ENCODE measurements at places on chromosomes 5 and 9.

- DNase-seq = no peak
These were observed 416.1 kb downstream of the PSAT1 start for GRCh38 chr9:78712903-78713613.

DNA sequence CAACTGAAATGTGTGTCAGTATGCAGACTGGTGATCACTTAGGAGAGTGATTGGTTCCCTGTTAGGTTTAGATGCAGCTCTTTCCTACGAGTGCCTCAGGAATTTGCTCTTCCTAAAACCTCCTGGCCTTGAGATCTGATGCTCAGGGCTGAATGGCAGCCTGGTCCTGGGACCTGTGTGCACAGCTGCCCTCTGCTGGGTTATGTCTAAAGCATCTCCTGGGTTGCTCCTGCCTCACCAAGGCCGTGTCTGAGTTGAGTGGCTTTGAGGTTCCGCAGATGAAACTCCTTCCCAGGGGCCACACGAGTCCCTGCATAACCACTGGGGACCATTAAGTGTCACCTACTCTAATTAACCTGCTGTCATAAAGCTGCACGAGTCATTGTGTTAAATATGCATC is 59.5 kb downstream of the MVB12B start:
- no peak for DNase-seq

DNA sequence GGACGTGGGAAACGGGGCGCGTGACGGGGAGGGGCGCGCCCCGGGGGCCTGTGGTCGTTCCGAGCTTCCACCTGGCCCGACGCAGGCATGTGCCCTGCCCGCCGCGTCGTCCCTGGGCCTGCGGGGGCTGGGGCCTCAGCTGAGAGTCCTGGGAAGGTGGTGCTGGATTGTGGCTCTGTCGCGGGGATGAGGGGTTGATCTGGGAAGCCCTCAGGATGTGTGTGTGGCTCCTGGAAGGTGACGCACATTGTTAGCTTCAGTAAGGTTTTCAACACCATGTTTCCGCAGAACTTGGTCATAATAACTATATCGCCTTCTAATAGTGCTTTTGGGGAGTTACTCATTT is 589.1 kb downstream of the MTRR start:
- peak; percentile 11 for DNase-seq

DNA sequence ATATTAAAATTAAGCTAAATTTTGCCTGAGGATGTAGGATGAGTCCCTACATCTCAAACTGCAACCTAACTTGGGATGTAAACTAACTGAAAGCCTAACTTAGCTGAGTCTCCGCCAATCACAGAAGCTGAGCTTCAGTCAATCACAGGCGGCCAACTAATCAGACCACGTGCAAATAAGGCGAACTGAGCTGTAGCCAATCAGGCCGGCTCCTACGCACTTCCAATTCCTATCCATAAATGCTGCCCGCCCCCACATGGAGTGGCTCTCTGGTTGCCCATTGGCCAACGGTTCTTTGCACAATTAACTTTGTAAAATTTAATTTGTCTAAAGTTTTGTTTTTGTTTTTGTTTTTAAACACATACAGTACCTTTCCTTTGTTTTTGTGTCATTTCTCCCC is 13.9 kb upstream of the GPX8 start:
- no peak for DNase-seq

- DNase-seq = no peak
These were observed 87.5 kb downstream of the TTC39B start for GRCh38 chr9:15219546-15219945.

DNA sequence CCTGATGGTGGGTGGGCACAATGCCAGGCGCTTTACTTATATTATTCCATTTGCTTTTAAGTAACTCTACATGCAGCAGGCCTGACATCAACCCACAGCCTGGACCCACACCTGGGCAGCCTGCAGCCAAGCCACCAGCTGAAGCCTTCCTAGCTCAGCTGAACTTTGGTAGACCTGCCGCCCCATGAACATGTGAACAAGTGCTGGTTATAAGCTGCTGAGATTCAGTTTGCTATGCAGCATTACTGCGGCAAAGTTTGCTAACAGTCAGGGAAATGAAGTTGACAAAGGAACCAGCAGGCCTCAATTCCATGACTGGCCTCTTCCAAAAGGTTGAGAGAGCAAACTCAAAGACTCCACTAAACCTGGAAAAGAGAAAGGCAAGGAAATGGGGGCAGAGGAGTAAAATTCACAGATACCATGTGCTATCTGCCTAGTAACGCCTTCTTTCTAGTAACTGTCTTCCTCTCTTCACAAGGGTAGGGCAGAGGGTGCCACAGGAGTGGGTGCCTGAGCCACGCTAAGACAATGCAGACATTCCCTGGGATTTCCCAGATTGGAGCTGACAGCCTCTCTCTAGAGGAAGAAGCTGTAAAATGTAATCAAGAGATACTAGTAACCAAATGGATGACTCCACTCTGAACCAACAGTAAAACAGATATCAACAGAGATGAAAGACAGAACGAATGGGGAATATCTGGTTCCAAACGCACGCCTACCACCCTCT is 2.9 kb downstream of the BOD1 start:
- DNase-seq = no peak

- no peak for DNase-seq
These were observed 9.9 kb upstream of the FBP1 start for GRCh38 chr9:94649100-94649819.

Data from stimulated activated naive CD8-positive, alpha-beta T cell treated with anti-CD3 and anti-CD28 coated beads, Interleukin-15, amount 100 ng/mL, for 72 hours (primary cell).